Stimulated activated CD4-positive, alpha-beta T cell treated with anti-CD3 and anti-CD28 coated beads, Interleukin-12 subunit alpha, Interleukin-12 subunit beta, amount 100 ng/mL, for 48 hours (primary cell): ENCODE measurements at places on chromosomes 1 and 21.

DNA sequence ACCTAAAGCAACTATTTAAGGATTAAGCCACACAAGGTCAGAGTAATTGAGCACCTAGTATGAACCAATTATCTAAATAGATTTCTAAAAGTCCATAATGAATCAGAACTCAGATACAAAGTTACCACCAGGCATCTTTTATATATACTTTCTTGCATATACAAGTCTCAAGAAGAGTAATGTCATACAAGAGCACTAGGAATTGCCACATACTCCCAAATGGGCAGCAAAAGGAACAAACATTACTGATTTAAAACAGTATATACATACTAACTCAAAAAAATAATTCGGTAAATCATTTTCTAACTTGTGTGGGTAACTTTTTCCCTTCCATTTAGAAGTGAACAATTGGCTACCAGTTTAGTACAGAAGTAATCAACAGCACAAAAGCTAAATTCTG is 22.1 kb downstream of the SERBP1 start:
- DNase-seq: no peak

DNA sequence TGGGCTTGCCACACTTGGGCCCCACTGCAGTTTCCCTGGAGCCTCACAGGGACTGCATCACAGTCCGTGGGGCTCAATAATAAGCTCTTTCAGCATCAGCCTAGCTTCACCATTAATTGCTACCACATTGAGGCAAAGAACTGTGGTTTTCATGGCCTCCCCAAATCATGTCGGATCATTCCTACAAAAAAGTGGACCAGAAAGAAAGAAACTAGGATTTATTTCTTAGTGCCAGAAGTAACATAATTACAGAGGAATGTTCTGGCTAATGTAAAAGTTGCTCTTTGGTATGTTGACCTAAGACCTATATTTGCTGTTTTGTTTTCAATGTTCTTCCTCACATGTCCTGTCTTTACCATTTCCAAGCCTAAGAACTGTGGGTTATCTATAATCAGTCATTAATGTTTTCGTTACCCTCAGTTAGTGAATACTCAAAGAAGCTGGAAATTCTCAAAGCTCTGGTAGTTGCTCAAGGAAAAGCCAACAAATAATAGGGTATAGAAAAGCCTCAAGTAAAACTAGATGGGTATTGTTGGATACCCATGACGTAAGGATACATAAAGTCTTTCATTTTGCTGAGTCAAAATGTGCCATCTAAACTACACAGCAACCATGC is 173.9 kb downstream of the LTN1 start:
- no peak for DNase-seq

GRCh38 chr1:85330711-85331290 is 54.4 kb upstream of the BCL10 start:
- DNase-seq: no peak

- DNase-seq: no peak
These were observed 2.5 kb downstream of the WLS start for GRCh38 chr1:68229650-68230483.

GRCh38 chr1:37932759-37933158 is 14.1 kb downstream of the INPP5B start:
- no peak for DNase-seq

DNA sequence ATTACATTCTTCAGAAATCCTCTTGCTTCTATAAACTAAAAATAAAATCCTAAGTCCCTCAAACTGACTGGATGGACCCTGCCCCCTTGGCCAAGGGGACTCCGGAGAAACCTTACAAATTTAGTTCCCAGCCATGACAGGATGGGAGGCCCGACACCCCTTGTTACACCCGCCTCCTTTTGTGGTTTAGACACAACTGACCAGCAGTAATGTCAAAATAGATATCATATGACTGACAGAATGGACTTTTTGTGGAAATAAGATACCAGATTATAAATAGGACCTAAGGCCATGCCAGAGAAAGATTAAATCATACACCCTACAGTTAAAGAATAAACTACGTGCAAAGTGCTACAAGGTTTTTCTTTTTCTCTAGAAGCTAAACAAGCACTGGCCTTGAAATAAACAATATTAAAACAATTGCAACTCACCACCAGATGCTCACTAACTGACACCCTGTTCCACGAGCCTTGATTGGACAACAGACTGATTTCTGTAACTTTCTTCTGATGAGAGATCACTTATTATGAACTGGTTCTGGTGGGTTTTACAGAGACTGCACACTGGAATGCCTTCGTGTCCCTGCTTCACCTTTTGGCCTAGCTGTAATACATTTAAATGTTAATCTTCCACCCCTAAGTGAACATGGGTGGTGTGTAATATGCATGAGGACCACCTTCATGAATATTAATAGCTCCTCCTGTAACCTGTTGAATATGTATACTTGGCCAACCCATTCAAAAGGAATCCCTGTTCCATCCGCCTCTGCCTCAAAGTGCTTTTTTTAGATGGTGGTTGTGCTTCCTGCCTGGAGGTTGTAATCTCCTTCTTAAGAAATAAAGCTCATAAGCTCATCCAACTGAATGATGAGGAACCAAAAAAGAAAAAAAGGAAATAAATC is 99.6 kb downstream of the ODF2L start:
- DNase-seq: no peak

- DNase-seq: no peak
These were observed 29.1 kb downstream of the AK5 start for GRCh38 chr1:77310924-77311323.

DNA sequence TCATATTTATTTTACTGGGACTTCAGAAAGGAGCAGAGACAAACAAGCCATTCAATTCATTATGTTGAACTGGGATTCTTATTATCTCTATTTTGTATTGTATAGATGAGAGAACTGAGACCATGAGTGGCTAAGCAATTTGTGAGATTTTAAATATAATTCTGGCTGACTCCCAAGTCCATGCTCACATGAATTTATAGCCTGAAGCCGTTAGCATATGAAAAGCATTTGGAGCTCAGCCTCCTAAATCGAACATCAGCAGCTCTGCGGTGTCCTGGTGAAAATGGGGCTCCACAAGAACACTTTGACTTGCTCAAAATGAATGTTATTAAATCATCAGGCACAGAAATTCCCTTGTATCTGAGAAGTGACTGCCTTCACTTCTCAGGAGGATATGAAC is 96.8 kb upstream of the DPT start:
- DNase-seq: no peak

DNA sequence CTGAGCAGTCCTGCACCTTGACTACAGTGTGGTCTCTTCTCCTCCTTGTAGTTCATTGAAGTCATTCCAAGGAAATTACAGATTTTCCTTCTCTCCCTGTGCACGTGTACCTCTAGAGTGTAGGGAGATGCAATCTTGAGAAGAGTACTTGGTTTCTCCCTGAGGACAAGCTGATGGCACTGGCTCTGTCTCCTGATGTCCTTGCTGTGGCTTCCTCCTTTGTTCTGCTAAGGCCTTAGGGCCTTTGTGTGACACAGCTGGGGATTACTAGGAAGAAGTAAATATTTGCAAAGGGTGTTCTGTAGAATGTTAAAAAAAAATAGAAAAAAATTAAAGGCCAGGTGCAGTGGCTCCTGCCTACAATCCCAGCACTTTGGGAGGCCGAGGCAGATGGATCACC is 66.2 kb upstream of the APOBEC4 start:
- no peak for DNase-seq

DNA sequence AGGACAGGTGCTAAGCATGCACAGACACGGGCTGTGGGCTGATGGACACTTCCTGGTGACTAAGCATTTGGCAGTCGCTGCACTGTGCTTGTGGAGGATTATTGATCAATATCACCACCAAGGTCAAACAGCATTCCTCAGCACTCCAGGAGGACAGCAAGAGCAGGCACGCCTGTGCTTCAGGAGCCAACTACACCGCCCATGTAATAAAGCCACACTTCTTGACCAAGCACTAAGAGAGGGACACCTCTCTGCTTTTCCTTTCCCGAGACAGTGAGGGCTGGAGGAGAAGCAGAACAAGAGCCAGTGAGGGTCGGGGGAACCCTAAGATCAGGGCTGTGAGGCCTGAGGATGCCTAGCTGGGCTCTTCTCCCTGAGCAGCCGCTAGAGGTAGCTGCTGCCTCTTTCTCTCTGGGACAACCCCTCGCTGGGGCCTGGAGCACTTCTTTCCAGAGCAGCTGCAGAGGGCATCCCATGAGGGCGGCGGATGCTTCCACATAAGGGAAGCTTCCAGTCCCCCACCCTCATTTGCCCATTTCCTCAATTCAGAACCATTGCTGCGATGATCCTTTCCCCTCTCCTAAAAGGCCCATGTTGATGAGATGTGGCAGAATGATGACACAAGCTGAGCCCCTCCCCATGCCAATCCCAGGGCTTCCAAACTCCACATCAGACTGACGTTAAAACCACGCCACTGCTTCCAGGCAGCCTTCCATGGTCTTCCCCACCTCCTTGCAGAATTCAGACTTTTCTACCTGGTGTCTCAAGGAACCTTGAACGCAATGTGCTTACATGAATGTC is 19.1 kb downstream of the RAB7B start:
- no peak for DNase-seq

GRCh38 chr1:18879791-18880309 is 20.4 kb upstream of the TAS1R2 start:
- no peak for DNase-seq

GRCh38 chr1:183150445-183150844 is 35.6 kb upstream of the LAMC2 start:
- DNase-seq: no peak

DNA sequence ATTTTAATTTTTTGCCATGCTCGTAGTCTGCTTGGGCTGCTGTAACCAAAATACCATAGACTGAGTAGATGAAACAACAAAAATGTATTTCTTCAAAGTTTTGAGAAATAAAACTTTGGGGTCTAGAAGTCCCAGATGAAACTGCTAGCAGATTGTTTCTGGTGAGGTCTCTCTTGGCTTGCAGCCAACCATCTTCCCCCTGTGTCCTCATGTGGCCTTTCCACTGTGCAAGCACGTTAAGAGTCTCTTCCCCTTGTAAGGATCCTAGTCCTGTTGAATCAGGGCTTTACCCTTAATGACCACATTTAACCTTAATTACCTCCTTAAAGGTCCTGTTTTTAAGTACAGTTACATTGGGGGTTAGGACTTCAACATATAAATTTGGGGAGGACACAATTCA is 86.6 kb downstream of the PTBP2 start:
- no peak for DNase-seq

DNA sequence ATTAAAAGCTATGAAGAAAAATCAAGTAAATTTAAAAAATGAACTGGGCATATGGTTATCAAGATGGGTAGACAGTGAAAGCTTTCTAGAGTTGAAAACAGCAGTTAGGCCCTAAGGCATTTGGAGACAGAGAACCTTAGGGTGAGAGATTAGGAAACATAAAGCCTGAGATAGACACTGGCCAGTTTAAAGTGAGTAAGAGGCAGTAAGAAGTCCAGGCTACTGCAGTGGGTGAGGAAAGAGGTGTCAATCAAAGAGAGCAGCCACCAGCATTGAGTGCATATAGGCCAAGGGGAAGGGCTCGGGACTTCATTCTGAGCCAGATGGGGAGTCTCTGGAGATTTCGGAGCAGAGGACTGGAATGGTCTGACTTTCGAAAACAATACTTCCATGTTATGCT is 1360.5 kb upstream of the ADGRL4 start:
- no peak for DNase-seq

DNA sequence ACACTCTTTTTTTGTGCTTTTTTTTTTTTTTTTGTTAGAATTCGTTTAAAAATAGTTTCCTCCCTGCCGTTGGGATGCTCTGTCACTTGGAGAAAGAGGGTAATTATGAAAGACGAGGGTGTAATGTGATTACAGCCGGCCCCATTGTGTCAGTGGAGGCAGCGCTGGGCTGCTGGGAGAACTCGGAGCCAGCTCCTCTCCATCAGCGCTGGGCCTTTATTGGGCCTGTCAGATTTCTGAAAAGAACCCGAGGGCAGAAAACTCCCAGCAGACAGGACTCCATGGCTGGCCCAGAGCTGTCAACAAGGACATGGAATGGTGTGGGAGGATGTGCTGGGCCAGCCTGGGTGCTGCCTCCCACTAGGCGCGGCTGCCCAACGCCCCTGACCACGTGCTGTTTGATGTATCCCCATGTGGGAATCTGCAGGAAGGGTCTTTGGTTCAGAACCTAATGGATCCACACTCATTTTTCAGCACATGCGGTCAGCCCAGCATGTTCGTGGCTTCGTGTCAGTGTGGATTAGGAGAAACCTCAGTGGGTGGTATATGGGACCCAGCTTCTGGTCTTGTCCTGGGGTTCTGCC is 222.6 kb upstream of the KIAA0040 start:
- no peak for DNase-seq

DNA sequence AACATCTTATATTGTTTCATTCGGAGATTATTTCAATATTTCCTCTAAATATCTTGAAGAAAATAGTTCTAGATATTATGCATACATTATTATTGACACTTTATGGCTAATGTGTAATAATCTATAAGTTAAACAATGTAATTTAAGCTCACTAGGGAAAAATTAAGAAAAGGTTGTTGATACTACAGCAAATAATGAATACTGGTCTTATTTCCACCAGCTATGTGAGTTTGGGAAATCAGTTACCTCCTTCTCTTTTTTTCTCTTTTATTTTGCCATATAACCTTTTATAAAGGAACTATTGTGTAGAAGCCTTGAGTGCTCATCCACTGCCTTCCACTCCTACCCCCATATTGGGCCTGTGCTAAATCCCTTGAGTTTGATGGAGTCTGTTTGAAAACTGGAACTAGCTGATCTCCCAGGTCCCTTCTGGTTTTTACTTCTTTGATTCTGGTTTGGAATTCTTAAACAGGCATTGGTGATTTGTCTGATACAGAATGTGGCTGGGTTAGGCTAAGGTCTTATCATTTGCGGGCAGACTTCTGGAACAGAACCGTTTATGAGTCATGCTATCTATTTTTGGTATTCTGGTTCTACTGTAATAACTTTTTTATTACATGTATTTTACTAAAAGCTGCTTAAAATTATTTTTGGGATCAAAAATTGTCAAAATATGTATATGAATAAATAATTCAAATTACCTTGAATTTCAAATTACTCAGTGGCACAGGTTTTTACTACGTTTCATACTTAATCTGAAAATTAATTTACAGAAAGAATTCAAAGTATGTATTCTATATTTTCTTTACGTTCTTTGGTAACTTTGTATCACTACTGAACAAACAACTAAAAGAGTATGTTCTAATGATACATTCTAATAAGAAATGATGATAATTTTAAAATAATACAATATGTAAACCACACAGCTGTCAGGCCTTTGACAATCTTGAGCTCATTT is 5.0 kb upstream of the CDC14A start:
- DNase-seq: no peak

DNA sequence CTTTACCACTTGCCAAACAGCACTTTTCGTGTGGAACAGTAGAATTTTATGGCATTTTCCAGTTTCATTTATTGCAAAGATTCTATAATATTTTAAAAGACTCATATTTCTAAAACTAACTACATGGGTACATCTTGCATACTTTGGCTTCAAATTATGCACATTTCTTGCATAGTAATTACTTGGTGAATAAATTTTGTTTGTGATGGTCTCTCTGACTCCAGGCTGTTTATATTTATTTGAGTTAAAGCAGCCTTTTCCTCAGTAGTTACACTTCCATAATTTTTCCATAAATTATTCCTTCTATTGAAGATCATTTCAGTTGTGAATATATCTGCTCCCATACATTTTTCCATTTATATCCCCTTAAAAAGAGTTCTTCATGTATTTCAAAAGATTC is 6.9 kb upstream of the NHLH2 start:
- DNase-seq: no peak

- peak; percentile 7 for DNase-seq
These were observed 403.7 kb downstream of the SIPA1L2 start for GRCh38 chr1:232226197-232226712.

- DNase-seq: no peak
These were observed 215.8 kb downstream of the COL24A1 start for GRCh38 chr1:85940656-85941306.

GRCh38 chr1:165300400-165300903 is 56.1 kb downstream of the LMX1A start:
- no peak for DNase-seq

GRCh38 chr1:225962440-225962975 is 21.5 kb upstream of the LEFTY2 start:
- DNase-seq: peak; percentile 65
